Ascending aorta (tissue), 2 donors: ENCODE measurements at places on chromosomes 2 and 18.
A peak's percentile ranks its signal among the peaks of the same experiment; 100 is the strongest.

- no peak for DNase-seq
Measured at GRCh38 chr2:156156580-156156979, 175.9 kb downstream of the NR4A2 start.

DNA sequence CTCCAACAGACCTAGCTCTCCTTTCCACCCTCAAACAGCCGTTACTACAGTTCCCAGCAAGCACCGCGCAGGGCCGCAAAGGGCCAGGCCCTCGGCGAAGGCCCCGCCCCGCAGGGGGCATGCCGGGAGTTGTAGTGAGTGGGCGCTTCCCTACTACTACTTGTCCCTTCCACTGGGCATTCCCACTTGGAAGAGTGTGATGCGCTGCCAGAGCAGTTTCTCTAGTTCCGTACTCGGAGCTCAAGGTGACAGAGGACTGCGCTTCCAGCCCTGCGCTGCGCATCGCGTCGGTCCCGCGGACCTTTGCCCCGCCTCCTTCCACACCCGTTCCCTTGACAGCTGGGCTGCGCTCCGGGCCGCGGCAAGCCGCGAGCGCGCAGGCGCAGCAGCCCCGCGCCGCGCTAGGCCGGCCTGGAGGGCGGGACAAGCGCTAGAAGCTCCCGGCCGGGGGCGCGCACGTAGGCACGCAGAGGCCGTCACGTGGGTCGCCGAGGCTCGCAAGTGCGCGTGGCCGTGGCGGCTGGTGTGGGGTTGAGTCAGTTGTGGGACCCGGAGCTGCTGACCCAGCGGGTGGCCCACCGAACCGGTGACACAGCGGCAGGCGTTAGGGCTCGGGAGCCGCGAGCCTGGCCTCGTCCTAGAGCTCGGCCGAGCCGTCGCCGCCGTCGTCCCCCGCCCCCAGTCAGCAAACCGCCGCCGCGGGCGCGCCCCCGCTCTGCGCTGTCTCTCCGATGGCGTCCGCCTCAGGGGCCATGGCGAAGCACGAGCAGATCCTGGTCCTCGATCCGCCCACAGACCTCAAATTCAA, at the start of gene VAPA:
Gene VAPA (plus strand): TSS at position 491 of the 808 bp plus-strand sequence. CDS start 241 bp downstream, at position 732.
- DNase-seq: peak; percentile 85

GRCh38 chr2:195620501-195620900, 36.5 kb upstream of the SLC39A10 start:
- no peak for DNase-seq

DNA sequence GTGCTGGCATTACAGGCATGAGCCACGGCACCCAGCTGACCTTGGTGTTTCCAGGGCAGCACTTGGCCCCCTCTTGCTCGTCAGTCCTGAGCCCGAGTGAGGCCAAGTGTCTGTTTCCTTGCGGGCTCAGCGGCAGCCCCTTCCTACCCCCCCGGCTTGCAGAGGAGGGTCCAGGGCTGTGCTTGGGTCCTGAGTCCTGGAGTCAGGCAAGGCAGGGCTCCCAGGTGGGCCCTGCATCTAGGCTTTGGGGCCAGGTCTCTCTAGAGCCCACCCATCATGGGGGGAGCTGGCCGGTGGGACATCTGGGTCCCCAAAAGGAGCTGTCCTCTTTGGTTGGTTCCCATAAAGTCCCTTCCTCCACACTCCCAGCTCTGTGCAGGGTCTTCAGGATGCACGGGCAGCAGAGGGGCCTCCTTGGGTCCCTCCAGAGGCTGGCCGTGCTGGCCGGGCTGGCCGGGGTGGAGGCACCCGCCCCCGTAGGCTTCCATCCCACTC, 63.7 kb upstream of the HPCAL1 start:
- no peak for DNase-seq

GRCh38 chr2:70984576-70985282, 6.3 kb downstream of the ANKRD53 start:
- no peak for DNase-seq
